Midbrain (tissue), 1 donor: ENCODE measurements at places on chromosomes 11 and 22.

- no peak for DNase-seq
These were observed 13.1 kb downstream of the SYNGR1 start for GRCh38 chr22:39362932-39363331.

GRCh38 chr22:46363611-46364321 lies 28.3 kb downstream of the TRMU start:
- DNase-seq = no peak

- no peak for DNase-seq
These were observed 13.8 kb upstream of the RBM4B start for GRCh38 chr11:66691311-66691980.

DNA sequence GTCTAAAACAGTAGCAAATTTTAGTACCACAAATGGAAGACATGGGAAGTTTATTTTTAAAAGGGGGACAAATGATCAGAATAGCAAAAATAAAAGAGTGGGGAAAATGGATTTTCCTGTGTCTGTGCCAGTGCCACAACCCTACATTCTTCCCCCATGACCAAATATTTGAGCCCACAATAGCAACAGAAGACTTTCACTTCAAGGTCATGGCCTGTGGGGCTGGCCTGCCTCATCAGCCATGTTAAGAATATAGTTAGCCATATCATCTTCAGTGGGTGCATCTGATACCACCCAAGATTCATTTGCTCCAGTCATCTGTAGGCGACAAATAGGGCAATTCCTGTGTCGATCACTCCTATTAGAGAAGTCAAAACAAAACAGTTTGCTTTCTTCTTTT lies 26.3 kb downstream of the RNF141 start:
- DNase-seq = no peak

- DNase-seq = no peak
These were observed 49.3 kb upstream of the THY1 start for GRCh38 chr11:119472186-119472855.
